CD4-positive, alpha-beta T cell treated with Interleukin-17A for 1 hour (primary cell): ENCODE measurements at places on chromosomes 5 and 9.

DNA sequence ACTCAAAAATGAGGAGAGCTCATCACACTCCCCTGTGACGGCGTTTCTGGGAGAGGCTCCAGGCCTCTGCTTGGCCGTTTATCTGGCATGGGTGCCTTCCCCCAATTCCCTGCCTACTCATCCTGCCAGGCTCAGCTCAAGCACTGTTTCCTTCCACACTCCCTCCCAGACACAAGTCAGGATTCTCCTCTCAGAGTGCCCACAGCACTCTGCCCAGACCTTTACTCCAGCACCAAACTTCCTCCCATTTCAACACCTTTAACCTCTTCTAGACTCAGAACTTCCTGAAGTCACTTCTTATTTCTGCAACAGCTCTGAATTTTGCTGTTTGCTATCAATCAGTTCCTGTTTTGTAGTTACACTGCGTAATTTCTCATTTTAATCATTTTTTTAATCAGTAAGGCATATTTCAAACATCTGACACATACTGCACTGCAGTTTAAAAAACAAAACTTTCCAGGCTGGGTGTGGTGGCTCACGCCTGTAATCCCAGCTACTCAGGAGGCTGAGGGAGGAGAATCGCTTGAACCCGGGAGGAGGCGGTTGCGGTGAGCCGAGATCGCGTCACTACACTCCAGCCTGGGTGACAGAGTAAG, 16.0 kb downstream of the TRMO start:
- peak; percentile 65 for DNase-seq

GRCh38 chr5:5116956-5117355, 23.2 kb upstream of the ADAMTS16 start:
- DNase-seq = no peak

DNA sequence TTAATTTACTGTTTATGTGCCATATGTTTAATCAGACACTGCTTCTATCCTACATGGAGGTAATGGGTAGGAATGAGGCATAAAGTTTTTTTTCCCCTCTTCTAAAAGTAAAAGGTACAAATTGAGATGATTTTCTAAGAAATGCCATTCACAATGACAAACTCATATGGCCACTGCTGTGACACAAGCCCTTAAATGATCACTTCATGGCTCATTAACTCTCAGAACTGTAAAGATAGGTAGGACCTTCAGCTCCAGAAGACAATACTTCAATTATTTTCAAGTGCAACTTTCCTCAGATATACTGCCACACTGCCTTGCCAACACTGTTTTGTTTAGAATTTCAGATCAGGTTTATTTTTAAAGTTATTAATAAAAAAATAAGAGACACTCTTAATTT, 362.9 kb upstream of the ZNF608 start:
- no peak for DNase-seq

GRCh38 chr9:36772449-36773403, 200.0 kb downstream of the MELK start:
- no peak for DNase-seq

GRCh38 chr5:77486344-77486962, 5.7 kb downstream of the WDR41 start:
- no peak for DNase-seq
